Stimulated activated CD8-positive, alpha-beta memory T cell treated with anti-CD3 and anti-CD28 coated beads, Interleukin-4, amount 100 ng/mL, for 1 hour (primary cell): ENCODE measurements at places on chromosomes 16 and 17.
A peak's percentile ranks its signal among the peaks of the same experiment; 100 is the strongest.

DNA sequence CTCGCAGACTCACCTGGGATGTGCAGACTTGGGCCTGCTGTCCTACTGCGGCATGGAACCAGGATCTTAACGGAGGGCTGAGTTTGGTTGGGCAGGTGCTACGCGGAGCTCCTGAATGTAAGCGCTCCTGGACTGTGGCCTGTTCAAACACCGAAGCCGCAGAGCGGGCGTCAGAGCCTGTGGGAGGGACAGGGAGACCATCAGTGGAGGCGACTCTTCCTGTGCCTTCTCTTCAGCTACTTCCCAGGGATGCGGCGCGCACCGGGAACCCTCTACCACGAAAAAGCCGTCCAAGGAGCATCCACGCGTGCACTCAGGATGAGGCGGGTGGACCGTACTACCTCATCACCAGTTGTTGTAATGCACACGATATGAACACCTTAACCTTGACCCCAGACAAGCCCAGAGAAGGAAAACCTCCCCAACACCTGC, 2.0 kb downstream of the USP36 start:
- no peak for DNase-seq

- no peak for DNase-seq
These were observed 111.6 kb upstream of the HAS3 start for GRCh38 chr16:68993885-68994284.

DNA sequence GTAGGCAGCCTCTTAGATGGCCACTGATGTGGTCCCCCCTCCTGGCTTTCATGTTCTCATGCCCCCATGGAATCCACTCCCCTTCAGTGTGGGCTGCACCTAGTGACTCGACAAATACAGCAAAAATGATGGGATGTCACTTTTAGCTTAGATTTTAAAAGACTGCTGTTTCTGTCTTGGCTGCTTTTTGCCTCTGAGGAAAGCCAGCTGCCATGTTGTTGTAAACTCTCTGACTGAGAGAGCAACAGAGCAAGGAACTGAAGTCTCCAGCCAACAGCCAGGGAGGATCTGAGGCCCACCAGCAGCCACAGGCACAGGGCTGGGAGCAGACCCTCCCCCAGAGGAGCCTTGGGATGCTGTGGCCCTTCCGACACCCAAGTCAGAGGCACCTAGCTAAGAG, 60.6 kb upstream of the MARCHF10 start:
- DNase-seq = no peak

GRCh38 chr16:53745753-53746266, 41.9 kb downstream of the FTO start:
- DNase-seq = no peak

GRCh38 chr17:56292010-56292409, 138.7 kb downstream of the ANKFN1 start:
- no peak for DNase-seq

GRCh38 chr17:5128905-5129535, 13.2 kb downstream of the USP6 start:
- DNase-seq = no peak

GRCh38 chr17:10041287-10041612, 136.2 kb upstream of the RCVRN start:
- no peak for DNase-seq

- DNase-seq = no peak
These were observed 1.6 kb downstream of the SUMO2 start for GRCh38 chr17:75181110-75181509.

DNA sequence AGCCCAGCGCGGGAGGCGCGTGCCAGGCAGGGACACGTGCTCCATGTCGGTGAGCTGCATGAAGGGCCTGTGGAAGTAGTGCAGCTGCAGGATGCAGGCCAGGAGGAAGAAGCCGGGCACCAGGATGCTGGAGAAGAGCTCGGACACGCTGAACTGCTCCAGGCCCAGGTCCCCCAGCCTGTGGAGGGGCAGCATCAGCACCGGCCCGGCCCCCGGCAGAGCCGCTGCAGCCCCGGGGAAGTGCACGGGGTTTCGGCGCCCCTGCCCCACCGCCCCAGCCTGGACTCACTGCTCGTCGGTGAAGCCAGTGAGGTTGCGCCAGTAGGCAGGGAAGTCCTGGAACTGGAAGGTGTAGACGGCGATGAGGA, 28.0 kb downstream of the CTU2 start:
- no peak for DNase-seq

DNA sequence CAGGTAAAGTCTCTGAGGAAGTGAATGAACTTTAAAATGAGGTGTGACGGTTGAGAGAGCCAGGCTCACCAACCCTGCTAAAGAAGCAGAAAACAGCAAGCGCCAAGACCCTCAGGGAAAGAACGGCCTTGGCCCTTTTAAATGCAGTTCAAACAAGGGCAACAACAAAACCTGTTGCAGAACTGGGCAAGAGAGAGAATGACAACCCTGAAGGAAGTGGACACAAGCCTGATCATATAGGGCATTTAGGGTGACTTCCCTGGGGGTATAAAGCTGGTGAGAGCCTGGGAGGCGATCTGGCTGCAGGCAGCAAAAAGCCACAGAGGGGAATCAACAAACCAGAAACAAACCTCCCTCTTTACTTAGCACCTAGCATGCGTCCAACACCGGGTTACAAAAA, 1.0 kb downstream of the CPPED1 start:
- no peak for DNase-seq

GRCh38 chr17:6596081-6596480, 39.7 kb upstream of the PITPNM3 start:
- no peak for DNase-seq

DNA sequence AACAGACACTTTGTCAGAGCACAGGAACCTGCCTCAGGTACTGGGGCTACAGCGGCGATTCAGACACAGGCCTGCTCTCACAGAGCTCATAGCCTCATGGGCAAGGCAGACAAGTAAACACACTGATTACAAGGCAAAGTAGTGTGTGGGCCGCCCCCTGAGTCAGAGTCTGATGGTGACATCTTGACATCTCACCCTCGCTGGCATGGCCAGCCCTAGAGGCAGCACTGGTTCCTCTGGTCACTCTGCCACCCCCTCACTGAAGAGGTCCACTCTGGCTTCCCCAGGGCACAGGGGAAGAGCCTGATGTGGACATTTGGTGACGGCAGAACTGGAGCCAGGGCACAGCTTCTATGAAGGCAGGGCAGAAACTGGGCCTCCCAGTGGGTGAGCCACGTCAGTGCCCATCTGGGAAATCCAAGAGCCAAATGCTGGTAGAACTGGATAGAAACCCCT, 32.9 kb upstream of the TOB1 start:
- DNase-seq = no peak

DNA sequence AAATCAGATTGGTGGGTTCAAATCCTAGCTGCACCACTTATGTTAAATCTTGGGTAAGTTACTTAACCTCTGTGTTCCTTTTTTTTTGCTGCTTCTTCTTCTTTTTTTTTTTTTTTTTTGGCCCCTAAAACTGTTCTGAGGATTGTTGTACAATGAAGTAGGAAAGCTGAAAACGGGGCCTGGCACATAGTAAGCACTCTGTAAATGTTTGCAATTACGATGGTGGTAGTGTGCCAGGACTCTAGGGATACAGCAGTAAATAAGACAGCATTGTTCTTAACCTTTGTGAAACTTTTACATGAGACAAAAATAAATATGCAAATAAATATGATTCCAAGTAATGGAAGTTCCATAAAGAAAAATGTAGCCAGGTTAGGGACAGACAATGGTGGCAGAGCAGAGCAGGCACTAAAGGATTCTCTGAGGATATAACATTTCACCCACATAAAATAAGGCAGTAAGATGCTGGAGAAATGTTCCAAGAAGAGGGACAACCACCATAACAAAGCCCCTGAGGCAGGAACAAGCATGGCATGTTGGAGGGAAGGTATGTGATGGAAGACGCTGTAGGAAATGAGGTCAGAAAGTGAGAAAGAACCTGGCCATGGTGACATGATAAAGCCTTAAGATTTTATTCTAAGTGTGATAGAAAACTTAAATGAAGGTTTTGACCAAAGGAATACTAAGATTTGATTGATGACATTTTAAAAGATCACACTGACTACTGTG, 127.3 kb downstream of the NLK start:
- no peak for DNase-seq

DNA sequence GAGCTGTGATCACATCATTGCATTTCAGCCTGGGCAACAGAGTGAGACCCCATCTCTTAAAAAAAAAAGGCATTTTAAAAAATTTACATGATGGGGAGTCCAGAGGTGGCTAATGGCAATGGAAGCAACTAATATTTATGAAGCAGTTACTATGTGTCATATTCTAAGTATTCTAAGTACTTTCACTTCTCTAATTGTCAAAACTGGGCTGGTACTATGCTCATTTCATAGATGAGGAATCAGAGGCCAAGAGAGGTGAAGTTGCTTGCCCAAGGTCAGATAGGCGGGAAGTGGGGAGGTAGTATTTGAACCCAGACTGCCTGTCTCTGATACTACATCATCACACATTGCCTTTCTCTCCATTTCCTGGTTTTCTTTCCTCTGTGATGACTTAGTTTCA, 50.7 kb downstream of the SLC5A11 start:
- DNase-seq = no peak

DNA sequence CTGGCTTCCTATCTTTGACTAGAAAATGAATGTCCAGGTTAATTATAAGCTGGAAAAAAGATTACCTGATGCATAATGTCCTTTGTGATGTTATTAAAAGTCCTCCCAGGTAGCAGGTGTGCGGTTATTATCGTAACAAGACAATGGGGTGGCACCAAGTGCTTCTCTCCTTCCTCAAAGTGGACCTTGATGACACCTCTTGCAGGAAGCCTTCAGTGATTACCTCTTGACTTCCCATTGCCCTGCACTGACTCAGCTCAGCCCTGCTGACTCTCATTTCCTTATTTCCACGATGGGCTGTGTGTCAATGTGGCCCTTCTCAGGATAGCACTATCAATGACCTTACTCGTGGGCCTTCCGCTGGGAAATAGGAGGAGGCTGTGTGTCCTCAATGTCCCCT, 477.4 kb upstream of the CCL2 start:
- no peak for DNase-seq

DNA sequence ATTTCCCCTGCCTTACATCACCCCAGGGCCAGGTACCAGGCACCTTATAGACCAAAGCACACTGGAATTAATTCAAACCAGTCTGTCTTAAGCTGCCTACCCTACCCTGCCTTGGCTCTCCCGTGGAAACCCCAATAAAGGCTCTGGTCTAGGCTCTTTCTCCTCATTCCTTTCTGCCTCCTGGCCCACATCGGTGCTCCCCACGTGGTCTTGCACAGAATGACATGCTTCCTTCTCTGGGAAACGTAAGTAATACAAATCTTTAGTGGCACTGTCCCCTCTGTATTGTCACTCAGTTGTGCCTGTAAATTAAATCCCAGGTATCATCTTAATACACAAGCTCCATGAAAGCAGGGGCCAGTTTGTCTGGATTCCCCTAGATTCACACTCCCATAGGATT, 16.6 kb downstream of the KRT25 start:
- no peak for DNase-seq

DNA sequence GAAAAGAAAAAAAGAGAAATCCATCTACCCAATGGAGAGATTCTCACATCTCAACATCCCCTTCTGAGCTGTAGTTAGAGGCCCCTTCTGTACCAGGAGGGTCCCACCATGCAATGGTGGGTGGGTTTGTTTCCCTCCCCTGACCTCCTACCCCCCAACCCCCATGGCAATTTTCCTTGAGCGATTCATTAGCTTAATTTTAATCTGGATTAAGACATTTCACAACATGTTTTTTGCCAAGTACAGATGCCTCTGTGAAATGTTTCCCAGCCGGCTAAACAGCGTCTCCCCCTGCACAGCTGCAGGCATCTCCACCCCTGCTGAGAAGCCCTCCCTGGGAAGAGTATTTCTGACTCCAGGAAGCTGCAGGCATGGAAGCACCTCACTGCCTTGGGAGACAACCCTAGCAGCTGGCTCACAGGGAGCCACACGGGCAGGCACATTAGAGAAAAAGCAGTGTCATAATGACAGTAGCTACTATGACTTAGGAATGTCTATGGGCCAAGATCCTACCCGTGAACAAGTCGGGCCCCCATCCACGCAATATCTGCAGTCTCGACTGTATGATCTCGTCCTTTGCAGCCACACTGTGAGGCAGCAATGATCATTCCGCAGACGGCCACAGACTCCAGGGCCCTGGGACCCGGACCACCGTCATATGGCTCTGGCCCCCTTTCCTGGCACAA, 117.3 kb downstream of the ADCY9 start:
- no peak for DNase-seq

GRCh38 chr17:44279666-44280391, 11.9 kb upstream of the SLC4A1 start:
- peak; percentile 4 for DNase-seq

- DNase-seq = no peak
These were observed 17.6 kb upstream of the CDRT4 start for GRCh38 chr17:15485045-15485444.

- DNase-seq = no peak
These were observed 87.1 kb downstream of the USP22 start for GRCh38 chr17:20955427-20956323.

DNA sequence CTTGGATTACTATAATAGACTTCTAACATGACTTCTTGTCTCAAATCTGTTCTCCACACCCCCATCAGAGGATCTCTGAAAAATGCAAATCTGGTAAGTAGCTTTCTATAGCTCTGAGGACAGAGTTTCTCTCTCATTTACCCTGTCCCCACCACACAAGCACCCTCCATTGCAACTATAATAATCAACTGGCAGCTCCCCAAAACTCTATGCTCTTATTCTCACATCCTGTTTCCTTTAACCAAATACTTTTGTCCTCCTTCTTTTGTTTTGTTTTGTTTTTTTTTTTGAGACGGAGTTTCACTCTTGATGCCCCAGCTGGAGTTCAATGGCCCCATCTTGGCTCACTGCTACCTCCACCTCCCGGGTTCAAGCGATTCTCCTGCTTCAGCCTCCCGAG, 73.4 kb downstream of the HELZ start:
- DNase-seq = no peak

- DNase-seq = no peak
These were observed 12.2 kb downstream of the GAN start for GRCh38 chr16:81327011-81327410.

GRCh38 chr17:27346228-27346899, 52.5 kb downstream of the WSB1 start:
- no peak for DNase-seq

DNA sequence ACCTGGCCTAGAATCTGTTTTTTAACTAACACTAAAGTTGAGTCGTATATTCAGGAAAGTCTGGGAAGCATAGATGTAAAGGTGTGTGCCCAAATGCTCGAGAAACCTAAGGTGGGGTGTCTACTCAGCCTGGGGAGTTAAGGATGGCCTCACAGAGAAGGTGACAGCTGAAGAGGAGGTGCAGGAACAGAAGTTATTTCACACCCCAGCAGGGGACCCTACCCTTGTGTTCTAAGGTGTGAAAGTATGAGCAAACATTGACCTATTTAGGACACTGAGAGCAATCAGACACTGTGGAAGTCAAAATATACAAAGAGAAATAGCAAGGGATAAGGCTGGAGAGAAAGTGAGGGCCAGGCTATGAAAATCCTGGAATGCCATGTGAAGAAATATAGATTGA, 49.0 kb upstream of the DHX40 start:
- no peak for DNase-seq

DNA sequence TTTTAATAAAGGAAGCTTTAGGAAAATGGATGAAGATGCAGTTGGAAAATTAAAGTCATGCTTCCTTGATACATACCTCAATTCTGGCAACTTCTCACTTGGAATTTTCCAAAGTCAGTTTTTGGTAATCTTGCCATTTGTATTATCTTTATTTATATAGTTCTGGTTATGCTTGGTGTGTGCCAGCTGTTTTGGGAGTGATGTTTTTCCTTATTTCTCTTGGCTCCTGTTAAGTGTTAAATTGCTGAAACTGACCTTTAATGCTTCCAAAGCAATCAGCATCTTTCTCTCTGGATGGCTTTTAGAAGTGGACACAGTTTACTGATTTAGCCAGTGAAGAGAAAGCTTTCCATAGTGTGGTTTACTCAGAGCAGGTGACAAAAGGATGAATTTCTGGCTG, 70.1 kb upstream of the HAS3 start:
- DNase-seq = no peak
